ENCODE measurements at places on chromosomes 1 and 21. TPM values are rescaled to one million over a fixed set of nuclear protein-coding genes. Genes with fewer than 3 reads are reported as not detected.

- DNase-seq: no peak
Observed at GRCh38 chr1:99352821-99353220, 88.5 kb downstream of the PLPPR4 start.

- DNase-seq: no peak
Observed at GRCh38 chr1:91866425-91866824, 19.5 kb downstream of the TGFBR3 start.

DNA sequence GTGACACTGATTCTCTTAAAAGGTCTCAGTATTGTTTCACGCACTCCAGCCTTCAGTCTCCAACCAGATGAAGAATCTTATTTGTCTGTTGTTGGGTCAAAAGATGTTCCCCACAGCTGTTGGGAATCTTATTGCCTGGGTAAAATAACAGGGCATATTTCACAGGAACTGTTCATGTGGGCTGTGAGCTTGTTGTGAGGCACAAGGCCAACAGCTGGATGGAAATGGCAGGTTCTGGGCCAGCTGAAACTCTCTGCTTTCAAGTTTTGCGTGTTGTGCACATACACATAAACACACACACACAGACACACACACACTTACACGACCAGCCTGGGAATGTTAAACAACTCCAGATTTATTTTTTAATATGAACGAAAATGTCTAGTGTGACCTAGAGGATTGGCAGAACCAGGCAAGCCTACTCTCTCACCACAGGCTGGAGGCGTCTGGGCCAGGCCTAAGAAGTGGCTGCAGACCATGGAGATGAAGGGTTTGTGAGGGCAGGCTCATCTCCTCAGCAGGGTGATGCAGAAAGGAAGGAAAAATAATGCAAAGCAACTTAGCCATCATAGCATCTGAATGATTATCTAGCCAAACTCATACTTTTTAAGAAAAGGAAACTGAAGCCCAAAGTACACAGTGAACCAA is 357.0 kb downstream of the TTLL7 start:
- peak; percentile 65 for DNase-seq

GRCh38 chr1:8204826-8205225 is 113.1 kb upstream of the SLC45A1 start:
- DNase-seq: no peak

- DNase-seq: no peak
Observed at GRCh38 chr1:200960948-200961340, 62.6 kb downstream of the KIF21B start.

UBASH3A gene
- not detected for polyA plus RNA-seq

DNA sequence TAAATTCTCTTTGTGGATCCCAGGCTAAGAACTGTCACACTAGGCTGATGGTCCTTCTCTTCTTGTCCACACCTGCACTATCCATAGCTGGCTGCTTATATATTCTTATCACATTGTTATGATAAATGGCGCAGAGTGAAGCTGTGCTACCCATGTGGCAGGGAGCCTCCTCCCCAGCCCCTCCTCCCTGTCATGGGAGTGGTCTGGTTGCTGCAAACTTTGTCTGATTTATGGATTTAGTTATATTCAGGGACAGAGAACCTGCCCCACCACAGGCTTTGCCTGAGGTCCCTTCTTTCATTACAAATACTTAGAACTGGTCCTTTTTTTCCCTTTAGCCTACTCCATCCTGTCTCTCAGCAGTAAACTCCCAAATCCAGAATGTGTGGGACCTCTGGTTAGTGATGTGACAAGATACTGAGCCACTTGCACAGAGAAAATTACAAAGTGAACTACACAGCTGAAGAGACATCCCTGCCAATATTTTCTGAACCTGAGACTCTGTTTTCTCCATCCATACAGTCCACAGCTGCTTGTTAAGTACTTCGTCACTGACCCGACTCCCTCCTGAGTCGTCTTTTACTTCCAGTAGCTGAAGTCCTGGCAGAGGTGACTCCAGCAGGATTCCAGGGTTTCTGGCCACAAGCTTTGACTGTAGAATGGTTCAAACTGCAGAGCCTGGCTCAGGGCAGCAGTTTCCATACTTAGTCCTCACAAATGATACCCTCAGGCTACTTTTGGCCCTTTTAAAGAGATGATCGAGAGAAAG is 37.6 kb downstream of the PTGFRN start:
- DNase-seq: no peak

PLA2G2A gene
- polyA plus RNA-seq: 1,282 TPM

DNA sequence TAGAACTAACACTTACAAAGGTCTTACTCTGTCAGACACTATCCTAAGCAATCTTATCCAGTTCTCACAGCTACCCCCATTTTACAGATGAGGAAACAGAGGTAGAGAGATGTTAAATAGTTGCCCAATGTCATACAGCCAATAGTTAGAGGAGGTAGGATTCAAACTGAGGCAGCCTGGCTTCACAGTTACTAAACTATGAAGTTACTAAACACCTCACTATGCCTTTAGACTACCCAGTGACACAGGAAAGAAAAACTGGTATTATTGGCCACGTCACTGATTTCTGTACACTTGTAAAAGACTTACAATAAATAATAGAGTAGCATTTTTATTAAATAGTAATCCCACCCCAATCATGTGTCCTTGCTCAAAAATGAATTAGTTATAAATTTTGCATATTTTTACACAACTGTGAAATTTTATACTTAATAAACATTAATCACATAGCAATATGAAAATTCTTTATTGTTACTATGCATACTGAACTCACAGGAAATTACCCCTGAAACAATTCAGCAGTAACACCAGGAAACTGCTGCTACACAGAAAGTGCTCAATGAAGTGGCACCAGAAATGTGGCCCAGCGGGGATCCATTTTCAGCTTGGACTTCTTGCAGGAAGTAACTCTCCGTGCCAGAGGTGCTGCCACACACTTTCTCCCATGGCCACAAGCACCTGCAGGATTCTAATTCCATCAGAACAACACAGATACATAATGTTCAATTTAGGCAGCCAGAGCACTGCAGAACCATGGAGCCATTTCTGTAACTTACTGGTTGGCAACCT is 69.4 kb downstream of the VAV3 start:
- no peak for DNase-seq

LMX1A gene
- polyA plus RNA-seq: 1.2 TPM

DNA sequence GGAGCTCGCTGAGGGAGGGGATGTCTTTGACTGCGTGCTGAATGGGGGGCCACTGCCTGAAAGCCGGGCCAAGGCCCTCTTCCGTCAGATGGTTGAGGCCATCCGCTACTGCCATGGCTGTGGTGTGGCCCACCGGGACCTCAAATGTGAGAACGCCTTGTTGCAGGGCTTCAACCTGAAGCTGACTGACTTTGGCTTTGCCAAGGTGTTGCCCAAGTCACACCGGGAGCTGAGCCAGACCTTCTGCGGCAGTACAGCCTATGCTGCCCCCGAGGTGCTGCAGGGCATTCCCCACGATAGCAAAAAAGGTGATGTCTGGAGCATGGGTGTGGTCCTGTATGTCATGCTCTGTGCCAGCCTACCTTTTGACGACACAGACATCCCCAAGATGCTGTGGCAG is 1.4 kb downstream of the TSSK3 start:
- DNase-seq: no peak

ZYG11B gene
- 4.2 TPM for polyA plus RNA-seq

GRCh38 chr1:77888081-77888780 is at the start of gene NEXN:
Gene NEXN (plus strand): TSS chr1:77888624. CDS start chr1:77916107, 27,483 bp downstream.
- peak; percentile 93 for DNase-seq

DNA sequence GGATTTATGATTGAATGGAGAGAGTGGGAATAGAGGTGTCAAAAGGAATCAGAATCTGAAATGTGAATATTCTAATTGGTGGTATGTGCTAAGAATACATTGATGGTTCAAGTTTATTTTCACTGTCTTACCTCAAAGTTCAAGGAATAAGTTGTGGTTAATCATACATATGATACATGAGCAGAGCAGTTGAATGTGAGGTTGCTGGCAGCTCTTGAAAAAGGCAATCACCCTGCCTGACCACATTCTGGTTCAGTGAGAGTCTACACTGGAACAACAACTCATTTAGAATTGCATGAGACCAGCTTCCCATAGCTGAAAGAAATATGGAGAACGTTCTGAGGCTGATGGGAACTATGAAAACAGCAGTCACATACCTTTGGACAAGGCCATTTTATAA is 68.3 kb upstream of the ARHGAP29 start:
- DNase-seq: no peak

ATP5PO gene
- polyA plus RNA-seq: 633 TPM

GRCh38 chr21:29228306-29228705 is 70.4 kb upstream of the BACH1 start:
- no peak for DNase-seq

GRCh38 chr1:23168079-23168444 is 594 bp downstream of the LUZP1 start:
- DNase-seq: peak; percentile 68

DNA sequence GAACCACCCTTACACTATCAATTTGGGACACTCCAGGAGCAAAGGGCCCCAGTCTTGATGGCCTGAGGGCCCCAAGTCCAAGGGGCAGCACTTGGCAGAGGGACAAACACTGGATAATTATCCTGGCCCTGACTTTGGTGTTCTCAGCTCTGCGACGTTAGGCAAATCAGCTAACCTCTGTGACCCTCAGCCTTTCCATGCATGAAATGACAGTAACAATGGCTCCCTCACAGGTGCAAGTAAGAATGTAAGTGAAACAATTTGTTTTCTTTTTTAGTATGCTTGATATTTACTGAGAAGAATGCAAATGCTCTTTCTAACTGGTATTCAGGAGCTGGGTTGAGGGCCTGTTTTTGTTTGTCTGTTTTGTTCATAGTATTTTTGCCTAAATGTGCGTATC is 61.6 kb upstream of the PRDX6 start:
- no peak for DNase-seq

FCAMR gene
- polyA plus RNA-seq: 1.5 TPM

DNA sequence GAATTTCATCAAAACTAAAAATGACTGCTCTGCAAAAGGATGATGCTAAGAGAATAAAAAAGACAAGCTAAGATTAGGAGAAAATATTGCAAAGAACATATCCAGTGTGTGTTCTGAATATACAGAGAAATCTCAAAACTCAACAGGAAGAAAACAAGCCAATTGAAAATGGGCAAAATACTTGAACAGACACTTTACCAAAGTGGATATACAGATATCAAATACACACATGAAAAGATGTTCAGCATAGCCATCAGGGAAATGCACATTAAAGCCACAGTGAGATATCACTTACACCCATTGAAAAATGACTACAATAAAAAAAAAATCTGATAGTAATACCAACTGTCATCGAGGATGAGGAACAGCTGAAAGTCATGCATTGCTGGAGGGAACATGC is 21.3 kb downstream of the PRMT2 start:
- no peak for DNase-seq

Measured in sigmoid colon (tissue), 7 donors.